ENCODE measurements at places on chromosomes 1 and 21. TPM values are rescaled to one million over a fixed set of nuclear protein-coding genes. Genes with fewer than 3 reads are reported as not detected.

The PRCC gene
- total RNA-seq, result 70.9 TPM

The LCA5L gene
- 3.0 TPM for total RNA-seq

The CCDC185 gene
- not detected for total RNA-seq

The CHI3L2 gene
- total RNA-seq, result 4.6 TPM

The CRNN gene
- not detected for total RNA-seq

The ADCY10 gene
- 0.13 TPM for total RNA-seq

Measured in ureter (tissue), 1 donor.